ENCODE measurements at places on chromosomes 1 and 21.

- DNase-seq = no peak
Observed at GRCh38 chr1:184789884-184790283, 35.2 kb upstream of the EDEM3 start.

DNA sequence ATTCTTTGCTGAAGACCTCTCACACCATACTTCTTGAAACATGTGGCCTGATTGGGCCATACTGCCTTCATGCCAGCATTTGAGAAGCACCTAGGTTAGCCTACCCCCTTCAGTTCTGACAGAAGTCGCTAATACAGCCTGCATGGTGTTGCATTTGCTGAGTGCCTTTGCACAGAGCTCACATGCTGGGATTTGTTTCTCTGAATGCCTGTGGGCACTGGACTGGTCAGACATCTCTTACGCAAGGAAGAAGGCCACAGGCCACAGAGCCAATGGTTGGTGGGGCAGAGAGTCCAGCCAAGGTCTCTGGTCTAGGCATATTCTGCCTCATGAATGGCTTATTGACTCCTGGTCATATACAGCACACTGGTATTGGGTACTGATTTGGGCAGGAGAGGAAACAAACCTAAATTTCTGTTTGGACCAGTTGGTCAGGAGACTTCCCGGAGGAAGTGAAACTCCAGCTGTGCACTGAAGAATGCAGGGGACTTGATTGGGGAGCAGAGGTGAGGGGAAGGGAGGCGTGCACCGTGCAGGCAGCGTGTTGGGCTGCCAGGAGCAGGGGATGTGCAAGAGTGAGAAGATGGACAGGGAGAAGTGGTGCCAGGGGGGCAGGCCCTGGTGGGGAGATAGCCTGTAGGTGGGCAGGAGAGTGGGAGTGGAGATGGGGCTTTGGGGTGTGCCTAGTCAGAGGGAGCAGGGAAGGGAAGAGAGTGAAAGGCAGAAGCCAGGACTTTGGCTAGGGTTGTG is 18.1 kb downstream of the URB2 start:
- DNase-seq = no peak

GRCh38 chr1:54944610-54945392 is 35.6 kb upstream of the TMEM61 start:
- DNase-seq = peak; percentile 32

- no peak for DNase-seq
Observed at GRCh38 chr1:57277681-57278080, 146.2 kb downstream of the DAB1 start.

DNA sequence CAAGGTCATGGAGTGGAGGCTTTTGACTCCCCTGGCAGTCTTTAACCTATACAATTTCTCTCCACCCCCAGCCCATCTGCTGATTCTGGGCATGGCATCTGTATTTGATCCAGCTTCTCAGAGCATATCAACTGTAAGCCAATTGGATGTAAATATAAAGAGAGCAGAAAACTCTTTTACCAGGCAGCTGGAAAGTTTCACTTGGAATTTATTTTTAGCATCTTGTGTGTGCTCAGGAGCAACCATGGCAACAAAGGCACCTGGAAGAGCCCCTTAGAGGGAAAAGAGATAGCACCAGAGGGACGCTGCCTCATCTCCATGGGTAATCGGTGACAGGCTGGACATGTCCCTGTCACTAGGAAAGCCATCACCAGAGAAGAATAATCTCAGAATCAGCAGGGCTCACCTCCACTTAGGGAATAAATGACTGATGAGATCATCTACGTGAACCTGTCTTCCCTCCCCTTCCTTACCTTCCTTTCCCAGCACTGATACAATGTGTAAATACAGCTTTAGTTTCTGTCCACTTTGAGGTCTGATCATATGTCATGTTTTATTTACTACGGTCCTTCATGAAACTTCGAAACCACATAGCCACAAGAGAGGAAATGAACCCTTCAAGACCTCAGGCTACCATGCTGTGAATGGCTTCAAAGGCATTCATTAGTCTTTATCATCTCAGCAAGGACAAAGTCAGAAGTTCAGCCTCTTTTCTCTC is 25.3 kb upstream of the SIPA1L2 start:
- DNase-seq = no peak

DNA sequence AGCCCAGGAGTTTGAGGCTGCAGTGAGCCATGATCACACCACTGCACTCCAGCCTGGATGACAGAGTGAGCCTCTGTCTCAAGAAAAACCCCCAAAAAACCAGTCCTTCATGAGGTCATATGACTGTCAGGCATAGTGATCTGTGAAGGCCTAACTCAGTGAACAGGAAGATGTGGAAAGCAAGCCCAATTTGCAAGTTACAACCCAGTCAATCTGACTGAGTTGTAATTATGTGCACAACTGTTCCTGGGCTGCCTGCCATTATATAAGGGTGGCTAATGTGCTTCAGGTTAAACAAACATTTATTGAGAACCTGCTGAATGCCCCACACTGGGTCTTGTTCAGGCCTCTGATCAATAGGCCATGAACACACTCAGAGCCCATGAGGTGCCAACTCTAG is 38.2 kb upstream of the KIRREL1 start:
- no peak for DNase-seq

DNA sequence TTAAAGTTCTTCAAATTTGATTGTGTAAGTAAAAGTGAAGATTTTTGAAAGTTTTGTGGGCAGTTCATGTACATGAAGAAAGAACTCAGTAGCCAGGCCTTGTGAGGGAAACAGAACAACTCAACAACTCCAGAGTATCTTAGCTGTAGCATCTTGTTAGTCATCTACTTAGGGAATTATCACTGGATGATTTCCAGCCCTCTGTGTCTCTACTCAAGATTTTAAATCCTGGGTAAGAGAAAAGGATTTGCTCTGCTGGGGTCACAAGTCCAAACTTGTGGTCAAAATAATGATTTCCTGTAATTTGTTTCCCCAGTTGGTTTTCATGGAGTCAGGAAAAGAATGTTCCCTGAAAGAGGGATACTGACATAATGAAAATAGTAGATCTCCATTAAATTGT is 8.2 kb downstream of the OR10T2 start:
- DNase-seq = no peak

GRCh38 chr21:38334866-38335265 is 78.1 kb downstream of the KCNJ15 start:
- DNase-seq = no peak

DNA sequence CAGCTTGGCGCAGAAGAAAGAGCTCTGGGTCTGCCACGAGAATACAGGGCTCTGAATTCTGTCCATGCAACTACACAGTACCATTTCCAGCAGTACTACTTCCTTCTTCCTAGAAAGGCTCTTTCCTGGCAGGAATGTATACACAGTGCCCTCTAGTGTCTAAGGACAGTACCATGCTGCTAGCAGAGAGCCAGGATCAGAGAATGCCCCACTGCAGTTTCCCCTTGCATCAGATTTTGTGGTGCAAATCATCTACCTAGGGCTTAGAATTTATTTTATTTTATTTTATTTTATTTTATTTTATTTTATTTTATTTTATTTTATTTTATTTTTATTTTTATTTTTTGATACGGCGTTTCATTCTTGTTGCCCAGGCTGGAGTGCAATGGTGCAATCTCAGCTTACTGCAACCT is 50.8 kb downstream of the PAX7 start:
- no peak for DNase-seq

DNA sequence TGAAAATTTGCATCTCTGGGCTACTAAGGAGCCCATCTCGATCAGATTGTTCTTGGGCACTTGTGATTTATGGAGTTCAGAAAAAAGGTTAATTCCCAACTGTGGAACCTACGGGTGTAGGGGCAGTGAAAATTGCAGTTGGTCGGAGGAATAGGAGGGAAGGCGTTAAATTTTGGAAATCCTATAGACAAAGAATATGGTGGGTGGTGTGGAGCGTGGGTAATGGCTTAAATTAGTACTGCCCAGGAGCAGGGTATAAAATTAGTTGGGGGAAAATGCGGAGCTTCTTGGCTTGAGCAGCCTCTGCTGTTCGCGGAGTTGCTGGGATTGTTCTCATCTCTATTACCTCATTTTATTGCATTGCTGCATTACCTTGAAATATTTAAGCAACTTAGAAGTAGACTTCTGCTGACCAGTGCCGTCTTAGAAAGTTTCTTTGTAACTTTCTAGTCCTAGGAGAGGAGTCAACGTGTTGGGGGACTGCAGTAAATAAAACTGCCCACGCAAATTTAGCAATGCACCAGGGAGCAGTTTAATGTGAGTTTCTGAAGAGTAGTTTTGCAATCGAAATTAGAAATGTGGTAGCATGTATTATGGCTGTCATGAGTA is 514 bp downstream of the S1PR1 start:
- DNase-seq = peak; percentile 46

- no peak for DNase-seq
Observed at GRCh38 chr1:216807696-216808095, 84.5 kb upstream of the ESRRG start.

GRCh38 chr1:225508538-225509375 is 80.9 kb upstream of the LBR start:
- DNase-seq = no peak

DNA sequence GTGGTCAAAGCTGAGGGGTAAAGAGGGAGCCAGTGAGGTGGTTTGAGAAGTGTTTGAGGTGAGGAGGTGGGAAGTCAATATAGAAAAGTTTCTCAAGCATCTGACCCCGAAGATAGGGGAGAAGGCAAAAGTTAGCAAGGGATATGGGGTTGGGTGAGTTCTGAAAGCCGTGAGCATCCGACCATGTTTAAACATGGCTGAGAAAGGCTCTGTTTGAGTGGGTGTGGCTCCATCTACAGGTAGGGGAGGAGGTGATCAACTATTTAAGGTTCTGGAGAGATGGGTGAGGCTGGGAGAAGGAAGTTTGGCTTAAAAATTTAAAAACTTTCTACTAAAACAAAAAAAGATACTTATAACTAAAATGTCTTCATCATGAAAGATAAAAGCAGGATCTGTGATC is 273.8 kb downstream of the KCNJ6 start:
- DNase-seq = no peak

- no peak for DNase-seq
Observed at GRCh38 chr1:75129983-75130789, 4.0 kb upstream of the LHX8 start.

DNA sequence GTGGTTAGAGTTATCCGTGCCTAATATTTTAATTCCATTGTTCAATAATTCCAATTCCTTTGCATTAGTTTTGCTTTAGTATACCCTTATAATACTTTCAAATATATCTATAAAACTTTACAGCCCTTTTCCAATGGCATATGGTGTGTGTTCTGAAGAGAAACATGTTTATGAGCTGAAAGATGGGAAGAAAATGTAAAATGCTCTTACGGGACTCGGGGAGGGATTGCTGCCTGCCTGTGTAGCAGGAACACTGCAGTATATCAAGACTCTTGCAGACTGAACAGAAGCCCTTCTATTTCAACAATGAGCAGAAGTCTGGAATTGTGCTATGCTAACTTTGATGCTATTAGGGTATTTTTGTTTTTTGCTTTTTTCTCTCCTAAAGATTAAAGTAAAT is 406.8 kb downstream of the PTBP2 start:
- no peak for DNase-seq

- no peak for DNase-seq
Observed at GRCh38 chr21:34635307-34635706, 20.4 kb upstream of the RCAN1 start.

DNA sequence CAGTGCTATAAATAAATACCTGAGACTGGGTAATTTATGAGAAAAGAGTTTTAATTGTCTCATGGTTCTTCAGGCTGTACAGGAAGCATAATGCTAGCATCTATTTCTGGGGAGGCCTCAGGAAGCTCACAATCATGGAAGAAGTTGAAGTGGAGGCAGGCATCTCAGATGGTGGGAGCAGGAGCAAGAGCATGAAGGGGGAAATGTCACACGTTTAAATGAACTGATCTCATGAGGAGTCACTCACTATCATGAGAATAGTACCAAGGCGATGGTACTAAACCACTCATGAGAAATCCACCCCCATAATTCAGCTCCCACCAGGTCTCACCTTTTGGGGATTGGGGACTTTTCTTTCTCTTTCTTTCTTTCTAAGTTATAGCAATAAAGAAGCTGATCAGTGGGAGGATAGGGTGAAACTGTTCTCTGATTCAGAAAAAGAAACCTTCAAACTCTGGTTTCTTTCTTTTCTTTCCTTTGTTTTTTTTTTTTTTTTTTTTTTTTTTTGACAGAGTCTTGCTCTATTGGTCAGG is 17.1 kb upstream of the SPAG17 start:
- no peak for DNase-seq

DNA sequence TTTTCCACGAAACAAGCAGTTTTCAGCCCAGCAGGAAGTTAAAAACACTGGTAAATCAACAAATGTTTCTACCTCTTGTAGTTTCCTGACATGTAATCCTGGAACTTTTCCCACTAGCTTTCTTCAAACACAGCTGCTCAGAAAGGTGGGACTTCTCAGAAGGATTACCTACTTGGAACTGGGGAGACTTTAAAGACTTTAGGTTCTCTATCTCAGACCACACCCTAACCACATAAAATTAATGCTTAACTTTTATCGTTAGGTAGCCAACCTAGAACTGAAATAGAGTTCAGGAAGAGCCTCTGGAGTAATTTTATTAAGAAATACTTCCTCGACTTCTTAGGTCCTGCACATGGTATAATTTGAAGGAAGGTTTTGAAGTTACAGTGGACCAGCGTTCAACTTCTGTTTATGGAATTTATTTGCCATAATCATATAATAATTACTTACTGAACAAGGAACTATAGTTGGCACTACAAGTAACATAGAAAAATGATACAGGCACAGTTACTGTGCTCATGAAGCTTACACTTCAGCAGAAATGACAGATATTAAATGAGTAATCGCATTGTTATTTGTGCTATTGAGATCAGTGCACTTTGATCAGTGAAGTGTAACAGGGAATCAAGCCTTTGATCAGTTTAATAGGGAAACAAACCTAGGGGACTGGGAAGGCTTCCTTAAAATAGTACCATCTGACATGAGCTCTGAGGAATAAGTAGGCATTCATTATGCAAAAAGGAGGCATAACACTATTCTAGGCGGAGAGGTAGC is at the start of gene BCL2L15:
TSS of gene BCL2L15 (minus strand) at position 180 of the 774 bp plus-strand sequence. CDS start 206 bp downstream, outside the sequence.
- DNase-seq = no peak

DNA sequence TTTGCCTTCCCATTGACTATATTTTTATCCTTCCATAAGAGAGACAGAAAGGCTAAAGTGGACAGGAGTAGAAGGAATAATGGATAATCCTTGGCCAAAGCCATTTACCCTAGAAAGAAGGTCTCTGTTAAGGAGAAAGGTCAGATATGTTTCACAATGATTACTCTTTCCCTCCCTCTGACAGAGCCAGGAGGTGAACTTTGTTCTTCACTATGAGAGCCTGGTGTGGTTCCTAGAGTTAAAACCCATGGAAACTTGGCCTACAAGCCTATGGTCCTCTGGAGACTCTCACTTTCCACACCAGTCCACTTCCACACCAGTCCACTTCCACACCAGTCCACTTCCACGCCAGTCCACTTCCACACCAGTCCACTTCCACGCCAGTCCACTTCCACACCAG is 479.9 kb upstream of the ZP4 start:
- no peak for DNase-seq

DNA sequence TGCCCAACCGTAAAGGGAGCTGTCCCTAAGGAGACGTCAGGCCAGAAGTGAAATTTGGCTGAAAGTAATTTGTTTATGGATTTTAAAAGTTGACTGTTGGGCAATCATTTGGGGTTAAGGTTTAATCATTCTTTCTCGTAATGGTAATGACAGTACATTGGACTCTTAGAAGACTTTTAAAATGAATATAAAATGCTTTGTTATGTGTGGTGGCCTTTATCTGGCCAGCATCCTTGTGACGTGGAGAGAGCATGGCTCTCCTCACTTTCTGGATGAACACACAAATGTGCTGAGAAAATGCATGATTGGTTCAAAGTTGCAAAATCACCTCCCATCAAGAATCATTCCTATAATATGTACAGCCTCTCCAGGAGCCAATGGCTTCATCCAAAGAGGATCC is 160.2 kb downstream of the DHRS3 start:
- no peak for DNase-seq
